AG10803 (cell line): ENCODE measurements at places on chromosomes 1 and 21.

GRCh38 chr1:235931171-235931738 is 64.5 kb upstream of the LYST start:
- DNase-seq, result no peak

DNA sequence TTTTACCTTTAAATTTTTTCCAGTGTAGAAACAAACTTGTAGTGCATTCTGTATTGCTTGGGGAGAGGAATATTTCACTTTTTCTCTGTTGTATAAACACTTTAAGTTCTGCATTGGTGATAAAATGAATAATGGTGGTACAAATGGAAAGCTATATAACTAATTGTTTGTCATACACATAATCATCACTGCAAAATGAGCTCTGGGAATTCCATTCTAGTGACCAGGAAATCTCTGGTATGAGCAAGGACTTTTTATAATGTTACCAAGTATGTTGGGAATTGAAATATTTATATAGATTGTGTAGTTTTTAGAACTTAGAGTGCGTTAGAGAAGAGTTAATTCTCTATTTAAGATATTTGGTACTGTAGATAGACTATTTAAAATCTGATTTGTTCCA is 5.0 kb upstream of the FMN2 start:
- peak; percentile 69 for DNase-seq

- peak; percentile 94 for DNase-seq
These were observed 42.7 kb upstream of the SLC16A1 start for GRCh38 chr1:112998592-112999235.

GRCh38 chr21:42069843-42070242 is 1.3 kb upstream of the UMODL1 start:
- DNase-seq, result no peak

DNA sequence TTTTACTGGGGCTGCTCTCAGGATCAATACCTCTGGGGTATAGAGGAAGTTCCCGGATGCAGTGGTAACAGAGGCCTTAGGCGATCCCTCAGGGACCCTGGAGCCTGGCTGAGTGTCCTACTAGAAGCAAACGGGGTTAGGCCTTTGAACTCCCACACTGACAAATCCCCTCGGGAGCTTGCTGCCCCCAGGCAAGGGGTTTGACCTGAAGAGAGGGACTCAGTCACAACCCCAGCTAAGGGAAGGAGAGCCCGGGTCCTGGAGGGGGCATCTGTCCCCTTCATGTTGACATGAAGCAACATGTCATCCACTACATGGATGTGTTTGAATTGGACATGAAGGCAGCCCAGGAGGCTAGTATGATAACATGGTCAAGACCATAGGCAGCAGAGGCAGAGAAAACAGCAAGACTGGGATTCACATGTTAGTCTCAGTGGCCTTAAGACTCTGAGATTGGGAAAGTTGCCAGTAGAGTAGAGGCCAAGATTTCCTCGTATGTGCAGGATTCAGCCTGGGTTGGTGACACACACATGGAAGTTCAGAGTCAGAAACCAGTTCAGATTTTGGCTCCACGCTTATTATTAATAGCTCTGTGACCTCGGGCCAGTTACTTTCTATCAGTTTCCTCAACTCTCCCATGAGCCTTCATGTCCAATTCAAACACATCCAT is 101.5 kb downstream of the KCNN3 start:
- no peak for DNase-seq

DNA sequence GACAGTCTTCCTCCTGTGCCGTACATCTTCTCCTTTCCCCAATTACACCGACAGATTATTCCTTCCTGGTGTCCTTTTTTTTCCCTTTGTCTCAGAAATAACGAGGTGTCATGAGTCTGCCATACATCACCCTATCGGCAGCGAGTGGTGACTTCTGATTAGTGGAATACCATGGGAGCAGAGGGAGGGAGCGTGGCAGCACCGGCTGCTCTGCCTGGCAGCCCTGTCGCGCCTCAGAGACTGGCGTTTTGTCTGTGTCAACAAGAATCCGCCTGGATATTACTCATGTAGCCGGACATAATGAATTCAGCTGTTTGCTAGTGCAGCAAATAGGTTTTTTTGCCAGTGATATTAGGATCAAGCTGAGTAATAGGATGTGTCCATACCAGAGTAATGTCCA is 51.8 kb downstream of the UTP25 start:
- no peak for DNase-seq

GRCh38 chr1:33470495-33471012 is 1.9 kb upstream of the ZSCAN20 start:
- peak; percentile 83 for DNase-seq

DNA sequence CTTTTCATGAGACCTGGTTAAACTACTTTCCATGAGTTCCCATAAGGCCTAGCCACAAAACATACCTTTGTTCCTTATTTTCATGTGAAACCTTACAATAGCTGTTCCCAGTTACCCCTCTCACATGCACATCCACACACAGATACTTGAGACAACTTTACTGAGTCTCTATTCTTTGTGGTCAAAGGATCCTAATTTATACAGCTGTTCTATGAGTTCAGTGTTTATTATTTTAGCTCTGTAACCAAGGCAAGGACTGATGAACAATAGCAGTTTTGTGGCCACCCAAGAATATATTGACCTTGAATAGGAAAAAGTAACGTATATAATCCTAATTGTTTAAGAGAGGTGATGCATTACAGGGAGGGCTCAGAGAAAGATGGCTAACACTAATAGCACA is 160.5 kb upstream of the CACYBP start:
- DNase-seq, result no peak

GRCh38 chr1:202034683-202035462 is 24.5 kb downstream of the ELF3 start:
- peak; percentile 95 for DNase-seq

DNA sequence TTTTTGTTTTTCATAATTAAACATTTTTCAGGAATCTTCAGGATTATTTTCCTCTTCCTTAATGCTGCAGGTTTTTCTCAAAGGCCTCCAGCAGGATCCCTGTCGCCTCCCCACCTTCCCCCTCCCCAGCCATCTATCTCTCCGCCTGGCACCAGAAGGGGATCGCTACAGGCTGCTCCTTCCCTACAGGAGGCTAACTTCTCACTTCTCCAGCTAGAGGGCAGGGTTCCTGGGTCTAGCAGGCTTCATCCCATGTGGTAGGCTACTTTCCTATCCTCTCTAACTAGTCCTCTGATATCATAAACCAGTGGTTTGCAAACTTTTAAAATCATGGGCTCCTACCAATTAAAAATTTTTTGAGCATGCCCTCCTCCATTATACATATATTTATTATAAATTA is 104.1 kb downstream of the KCNN3 start:
- peak; percentile 28 for DNase-seq

DNA sequence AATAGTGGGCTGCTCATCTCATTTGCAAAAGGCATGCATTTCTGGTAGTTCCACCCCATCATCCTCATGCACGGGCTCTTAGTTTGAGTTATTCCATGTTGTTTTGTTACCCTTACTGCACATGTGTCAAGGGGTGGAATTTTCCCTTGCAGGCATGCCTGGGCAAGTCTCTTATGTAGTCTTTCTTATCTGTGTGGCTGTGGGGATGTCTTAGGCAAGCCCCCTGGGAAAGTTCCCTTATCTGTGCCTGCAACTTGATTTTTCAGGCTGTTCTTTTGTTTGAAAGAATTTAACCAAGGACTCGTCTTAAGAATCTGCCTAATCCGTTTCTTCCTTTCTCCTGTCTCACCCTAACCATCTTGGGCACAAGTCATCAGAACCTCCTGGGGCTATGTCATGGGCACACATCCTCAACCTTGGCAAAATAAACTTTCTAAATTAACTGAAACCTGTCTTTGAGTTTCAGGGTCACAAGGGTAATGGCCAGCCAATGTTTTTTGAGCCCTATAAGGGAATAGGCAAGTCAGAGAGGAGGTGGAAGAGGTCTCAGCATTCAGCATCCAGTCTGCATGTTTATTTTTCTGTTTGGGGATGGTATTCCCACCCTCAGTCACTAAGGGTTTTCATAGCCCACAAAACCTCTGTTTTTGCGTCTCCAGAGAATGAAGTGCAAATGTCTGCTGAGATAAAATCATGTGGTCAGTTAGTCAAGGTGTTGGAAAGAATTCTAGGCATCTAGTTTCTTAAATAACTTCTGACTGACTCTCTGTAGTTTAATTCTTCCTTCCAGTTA is 579.7 kb downstream of the PLA2G4A start:
- peak; percentile 12 for DNase-seq

- DNase-seq, result no peak
These were observed 4.2 kb downstream of the RASSF5 start for GRCh38 chr1:206511362-206512057.

- no peak for DNase-seq
These were observed 195.9 kb upstream of the GALNT2 start for GRCh38 chr1:229871078-229871676.

GRCh38 chr1:167457936-167458584 is 60.3 kb downstream of the CD247 start:
- no peak for DNase-seq
